ENCODE measurements at places on chromosomes 3 and 15.
A peak's percentile ranks its signal among the peaks of the same experiment; 100 is the strongest.

DNA sequence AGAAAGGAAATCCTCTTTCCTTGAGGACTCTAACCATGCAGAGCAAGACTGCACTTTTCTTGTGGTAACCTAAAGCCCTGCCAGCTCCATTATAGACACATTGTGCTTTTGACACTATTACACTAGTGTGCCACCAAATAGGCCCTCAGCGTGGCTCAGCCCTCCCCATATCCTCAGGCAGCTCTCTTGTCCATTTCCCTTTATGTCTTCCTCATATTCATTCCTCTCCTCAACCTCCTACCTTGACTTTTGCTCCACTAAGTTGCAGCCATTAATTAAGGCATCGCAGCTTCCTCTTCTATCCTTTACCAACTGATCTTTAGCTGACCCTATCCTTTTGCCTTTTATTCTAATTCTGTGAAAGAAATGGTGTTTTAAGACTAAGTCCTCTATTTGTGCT is 3.7 kb downstream of the ATG7 start:
- no peak for DNase-seq

GRCh38 chr3:179149406-179149867 is 1.3 kb downstream of the PIK3CA start:
- peak; percentile 56 for DNase-seq

- no peak for DNase-seq
Measured at GRCh38 chr3:8650583-8651416, 6.2 kb upstream of the SSUH2 start.

GRCh38 chr3:112059497-112059896 is 25.0 kb downstream of the TMPRSS7 start:
- no peak for DNase-seq
